ENCODE measurements at places on chromosomes 6 and 20.

DNA sequence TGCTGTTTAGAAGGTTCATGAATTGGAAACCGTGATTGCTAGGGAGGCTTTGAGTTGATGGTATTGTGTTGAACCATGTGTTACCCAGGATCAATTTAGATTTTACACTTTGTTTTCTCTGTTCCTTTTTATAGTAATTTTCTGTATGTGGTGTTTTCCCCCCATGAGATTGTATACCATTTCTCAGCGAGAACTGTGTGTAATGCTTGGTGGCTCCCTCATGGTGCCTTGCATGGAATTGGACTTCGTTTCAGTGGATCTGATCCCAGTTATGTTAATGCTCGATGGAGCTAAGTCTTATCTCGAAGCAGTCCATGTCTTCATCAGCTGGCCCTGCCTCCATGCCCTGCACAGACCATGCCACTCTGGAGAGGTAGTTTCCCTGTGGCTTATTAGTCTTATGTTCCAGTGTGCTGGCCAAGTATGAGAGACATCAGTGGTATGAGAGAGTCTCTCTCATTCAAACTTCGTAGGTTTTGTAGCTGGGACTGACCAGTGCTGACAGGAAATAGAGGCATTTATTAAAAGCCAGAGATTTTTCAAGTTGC lies 18.7 kb downstream of the PTPN1 start:
- DNase-seq, result no peak

- no peak for DNase-seq
These were observed 21.9 kb upstream of the TRAM2 start for GRCh38 chr6:52598824-52599190.

- no peak for DNase-seq
These were observed 14.5 kb upstream of the TRIM39 start for GRCh38 chr6:30312266-30312665.

- DNase-seq, result no peak
These were observed 590 bp downstream of the HIVEP2 start for GRCh38 chr6:142944124-142945048.

DNA sequence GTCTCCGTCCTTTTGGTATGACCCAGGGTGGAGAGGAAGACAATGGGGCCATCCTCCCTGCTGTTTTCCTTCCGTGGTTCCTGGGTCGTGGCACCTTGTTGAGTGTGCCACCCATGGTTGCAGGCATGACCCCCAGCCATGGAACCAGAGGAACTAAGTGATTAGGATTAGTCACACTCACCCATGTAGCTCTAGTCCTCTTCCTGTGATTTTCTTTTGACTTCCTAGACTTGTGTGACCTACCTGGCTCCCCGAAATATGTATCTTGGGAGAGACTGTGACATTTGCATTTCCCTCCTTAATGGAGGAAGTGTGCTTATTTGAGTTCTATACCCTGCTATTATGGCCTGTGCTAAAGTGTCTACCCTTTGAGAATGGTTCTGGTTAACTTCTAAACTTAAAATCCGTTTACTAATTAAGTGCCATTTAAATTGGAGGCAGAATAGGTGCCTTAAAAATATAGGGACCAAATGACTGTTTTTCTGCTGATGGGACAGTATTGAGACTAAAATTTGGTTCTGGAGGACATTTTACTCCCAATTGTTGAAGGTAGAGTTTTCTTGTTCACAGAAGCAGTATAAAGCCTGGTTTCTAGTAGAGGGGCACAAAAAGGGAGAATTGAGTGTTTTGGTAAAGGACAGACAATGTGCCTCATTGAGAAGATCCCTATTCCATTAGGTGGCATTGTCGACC lies 545.6 kb downstream of the HDGFL1 start:
- no peak for DNase-seq

- DNase-seq, result no peak
These were observed 111.6 kb downstream of the EPHA7 start for GRCh38 chr6:93307505-93308409.

DNA sequence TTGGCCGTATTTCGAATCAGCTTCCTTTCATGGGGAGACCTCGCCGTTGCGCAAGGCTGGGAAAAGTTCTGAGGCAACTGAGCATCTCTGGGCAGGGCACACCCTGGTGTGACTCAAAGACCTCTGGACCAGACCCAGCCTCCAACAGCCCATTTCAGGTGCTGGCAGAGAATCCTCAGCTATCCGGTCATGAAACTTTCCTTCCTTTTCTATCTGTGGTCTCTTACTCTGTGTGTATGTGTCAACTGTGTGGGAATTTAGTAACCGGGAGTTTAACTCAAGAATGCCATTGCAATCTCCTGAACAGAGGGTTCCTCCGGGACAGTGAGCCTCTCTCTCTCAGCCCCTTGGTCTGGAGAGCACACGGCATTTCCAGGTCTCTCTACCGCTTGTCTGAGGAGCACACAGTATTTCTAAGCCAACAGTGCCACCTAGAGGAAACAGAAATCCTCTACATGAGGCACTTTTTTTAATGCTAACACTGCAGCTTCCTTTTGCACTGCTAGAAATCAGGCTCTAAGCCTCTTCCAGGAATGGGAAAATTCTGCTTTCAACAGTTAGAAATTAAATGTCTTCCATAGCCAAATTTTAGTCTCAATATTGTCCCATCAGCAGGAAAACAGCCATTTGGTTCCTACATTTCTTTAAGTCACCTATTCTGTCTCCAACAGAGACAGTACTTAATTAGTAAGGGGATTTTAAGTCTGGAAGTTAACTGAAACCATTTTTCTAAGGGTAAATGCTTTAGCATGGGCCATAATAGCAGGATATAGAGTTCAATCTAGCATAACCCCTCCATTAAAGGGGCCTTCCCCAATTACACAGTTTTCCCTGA lies 32.7 kb downstream of the PLN start:
- DNase-seq, result peak; percentile 9

- DNase-seq, result no peak
These were observed 79.2 kb upstream of the PHACTR2 start for GRCh38 chr6:143598466-143599080.

DNA sequence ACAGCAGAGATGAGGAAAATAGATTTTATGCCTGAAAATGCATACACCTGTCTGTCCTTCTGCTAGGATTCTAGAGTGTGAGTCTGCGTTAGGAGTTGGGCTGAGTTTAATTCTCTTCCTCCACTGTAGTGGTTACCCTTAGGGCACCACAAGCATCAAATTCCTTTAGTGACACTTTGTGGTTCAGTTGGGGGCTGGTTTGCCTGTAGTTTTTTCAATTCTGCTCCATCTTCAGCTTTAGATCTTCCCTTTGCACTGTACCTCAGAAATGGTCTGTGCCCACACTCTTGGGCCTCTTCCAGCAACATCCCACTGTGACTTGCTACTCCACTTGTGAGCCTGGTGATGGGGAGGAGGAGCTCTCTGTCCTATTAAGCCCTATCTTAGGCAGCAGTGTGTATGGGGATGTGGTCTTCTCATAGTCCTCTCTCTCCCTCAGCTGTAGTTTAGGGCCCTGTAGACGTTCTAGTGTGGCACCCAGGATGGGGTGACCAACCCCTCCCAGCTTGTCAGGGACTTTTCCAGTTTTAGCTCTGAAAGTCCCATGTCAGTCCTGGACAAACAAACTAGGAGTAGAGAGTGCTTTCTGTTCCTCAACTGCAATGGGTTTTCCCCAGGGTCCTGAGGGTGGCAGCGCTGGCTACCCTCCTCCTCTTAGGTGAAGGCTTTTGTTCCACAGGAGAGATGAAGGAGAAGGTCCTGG lies 19.7 kb upstream of the OGFRL1 start:
- no peak for DNase-seq

- no peak for DNase-seq
These were observed 40.9 kb downstream of the FAM209B start for GRCh38 chr20:56573986-56574385.

GRCh38 chr20:17023806-17024205 lies 203.0 kb upstream of the PCSK2 start:
- no peak for DNase-seq

DNA sequence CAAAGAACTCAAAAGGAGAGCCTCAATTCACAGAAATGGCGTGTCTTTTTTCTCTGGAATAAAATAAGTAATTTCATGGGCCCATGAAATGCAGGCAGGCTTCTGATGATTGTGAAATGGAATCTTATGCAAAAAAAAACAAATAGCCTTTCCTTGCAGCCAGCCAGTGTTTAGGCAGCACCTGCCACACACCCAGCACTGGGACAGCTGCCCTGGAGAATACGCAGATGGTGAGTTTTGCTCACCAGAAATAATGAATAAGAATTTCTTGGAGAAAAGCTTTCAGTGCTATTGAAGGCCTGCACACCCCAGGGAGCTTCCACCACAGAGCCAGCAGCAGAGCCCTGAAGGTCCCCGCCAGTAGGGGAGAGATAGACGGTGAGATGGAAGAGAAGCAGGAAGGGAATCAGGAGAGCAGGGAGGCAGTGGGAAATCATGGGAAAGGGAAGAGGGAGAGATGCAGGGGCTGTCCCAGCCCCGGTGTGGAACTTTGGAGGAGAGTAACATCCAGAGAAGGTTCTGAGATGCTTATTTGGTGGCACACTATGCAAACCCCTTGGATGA lies 54.9 kb downstream of the PXDC1 start:
- DNase-seq, result no peak

DNA sequence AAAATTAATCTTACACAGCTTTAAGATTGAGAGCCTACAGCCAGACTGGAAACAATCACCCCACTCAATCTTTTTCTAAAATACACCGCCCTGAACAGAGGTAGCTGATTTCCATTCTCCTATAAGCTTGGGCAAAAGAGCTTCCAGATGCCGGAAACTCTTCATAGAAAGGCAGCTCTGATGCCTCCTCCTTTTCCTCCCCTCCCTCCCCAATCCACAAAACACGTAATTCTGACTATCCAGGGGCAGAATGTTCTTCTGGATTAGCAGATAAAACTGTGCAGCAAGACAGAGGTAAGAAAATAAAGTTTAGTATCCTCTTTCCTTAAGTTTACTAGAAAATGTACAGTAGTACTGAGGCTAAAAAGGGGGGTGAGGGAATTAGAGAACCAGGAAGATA lies 15.8 kb downstream of the ADNP start:
- no peak for DNase-seq

GRCh38 chr6:4664117-4664626 lies 112.0 kb upstream of the CDYL start:
- DNase-seq, result no peak

GRCh38 chr20:7274870-7275269 lies 507.4 kb downstream of the BMP2 start:
- DNase-seq, result no peak

- DNase-seq, result no peak
These were observed 5.2 kb upstream of the C20orf203 start for GRCh38 chr20:32678948-32679347.

- DNase-seq, result no peak
These were observed 358.8 kb upstream of the JAG1 start for GRCh38 chr20:11032611-11033010.

DNA sequence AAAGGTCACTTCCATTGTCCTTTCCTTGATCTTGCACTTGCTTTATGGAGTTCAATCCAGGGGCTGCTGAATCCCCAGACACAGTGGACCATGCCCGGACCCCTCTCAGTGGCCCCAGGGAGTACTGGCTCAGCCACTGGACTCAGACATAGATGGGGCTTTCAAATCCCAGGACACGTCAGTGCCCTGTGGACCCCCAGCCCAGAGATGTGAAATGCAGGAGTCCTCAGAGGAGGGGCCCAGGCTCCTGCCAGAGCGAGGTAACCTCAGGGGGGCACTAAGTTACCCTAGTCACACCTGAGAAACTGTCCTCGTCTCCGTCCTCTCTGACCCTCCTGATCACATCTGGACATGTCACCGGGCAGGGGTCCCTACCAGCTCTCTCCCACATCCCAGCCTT lies 18.7 kb upstream of the APMAP start:
- DNase-seq, result no peak

- no peak for DNase-seq
These were observed 3.7 kb downstream of the PHACTR1 start for GRCh38 chr6:12720310-12720709.

DNA sequence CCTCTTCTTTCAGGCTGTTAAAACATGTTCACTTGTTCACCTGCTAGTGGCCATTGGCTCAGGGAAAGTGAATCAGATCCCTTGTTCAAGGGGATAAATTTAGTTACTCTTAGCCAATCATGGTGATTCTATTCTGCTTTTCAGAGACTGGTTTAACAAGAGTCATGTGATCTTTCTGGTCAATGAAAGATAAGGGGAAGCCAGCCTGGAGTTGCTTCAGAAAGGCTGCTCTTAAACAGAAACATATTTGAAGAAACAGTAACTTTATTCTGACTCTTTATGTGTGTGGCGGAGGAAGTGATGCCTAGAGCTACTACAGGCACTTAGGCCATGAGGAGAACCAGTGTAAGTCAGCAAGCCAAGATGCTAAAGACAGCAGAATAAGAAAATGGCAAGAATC lies 28.1 kb upstream of the AHI1 start:
- DNase-seq, result no peak

All from NCI-H2081 treated with DMSO at 0.1 percent for 48 hours (cell line).